ENCODE measurements at places on chromosomes 7 and 10. TPM values are rescaled to one million over a fixed set of nuclear protein-coding genes. Genes with fewer than 3 reads are reported as not detected.

The NUTM2E gene
- total RNA-seq, result not detected

The MYPN gene
- 0.38 TPM for total RNA-seq

The CYP2C8 gene
- not detected for total RNA-seq

The COX19 gene
- total RNA-seq, result 37.4 TPM

The SPDYE1 gene
- not detected for total RNA-seq

The H2BK1 gene
- not detected for total RNA-seq

The LLCFC1 gene
- not detected for total RNA-seq

The GTF2IRD1 gene
- 31.1 TPM for total RNA-seq

The EN2 gene
- total RNA-seq, result 3.2 TPM

The SKIDA1 gene
- total RNA-seq, result 0.40 TPM

The UTF1 gene
- total RNA-seq, result not detected

The RSPH10B2 gene
- total RNA-seq, result 0.29 TPM

The CCL24 gene
- 0.68 TPM for total RNA-seq

The ZMYND11 gene
- total RNA-seq, result 40.3 TPM

The OR9A2 gene
- not detected for total RNA-seq

The GSTO2 gene
- 26.7 TPM for total RNA-seq

The SPDYE16 gene
- total RNA-seq, result not detected

The KCNH2 gene
- 0.66 TPM for total RNA-seq
